Heart right ventricle (tissue), 16 donors: ENCODE measurements at places on chromosomes 5 and 9. TPM values are rescaled to one million over a fixed set of nuclear protein-coding genes. Genes with fewer than 3 reads are reported as not detected.

EPB41L4B gene
- 3.4 TPM for polyA plus RNA-seq

GGTA1 gene
- polyA plus RNA-seq, result 34.9 TPM

PCDHB5 gene
- polyA plus RNA-seq, result 0.73 TPM

SPATA6L gene
- 0.36 TPM for polyA plus RNA-seq

SEMA5A gene
- polyA plus RNA-seq, result 1.9 TPM

ELOVL7 gene
- polyA plus RNA-seq, result 0.16 TPM

TLE1 gene
- 15.2 TPM for polyA plus RNA-seq

CNTFR gene
- polyA plus RNA-seq, result 2.9 TPM

GZMA gene
- 2.8 TPM for polyA plus RNA-seq

CTSL gene
- polyA plus RNA-seq, result 150 TPM

BTNL8 gene
- polyA plus RNA-seq, result not detected

FAM120A gene
- polyA plus RNA-seq, result 47.7 TPM

AKNA gene
- 3.7 TPM for polyA plus RNA-seq
